Uterus (tissue), 4 donors: ENCODE measurements at places on chromosomes 6 and 20.
A peak's percentile ranks its signal among the peaks of the same experiment; 100 is the strongest.

DNA sequence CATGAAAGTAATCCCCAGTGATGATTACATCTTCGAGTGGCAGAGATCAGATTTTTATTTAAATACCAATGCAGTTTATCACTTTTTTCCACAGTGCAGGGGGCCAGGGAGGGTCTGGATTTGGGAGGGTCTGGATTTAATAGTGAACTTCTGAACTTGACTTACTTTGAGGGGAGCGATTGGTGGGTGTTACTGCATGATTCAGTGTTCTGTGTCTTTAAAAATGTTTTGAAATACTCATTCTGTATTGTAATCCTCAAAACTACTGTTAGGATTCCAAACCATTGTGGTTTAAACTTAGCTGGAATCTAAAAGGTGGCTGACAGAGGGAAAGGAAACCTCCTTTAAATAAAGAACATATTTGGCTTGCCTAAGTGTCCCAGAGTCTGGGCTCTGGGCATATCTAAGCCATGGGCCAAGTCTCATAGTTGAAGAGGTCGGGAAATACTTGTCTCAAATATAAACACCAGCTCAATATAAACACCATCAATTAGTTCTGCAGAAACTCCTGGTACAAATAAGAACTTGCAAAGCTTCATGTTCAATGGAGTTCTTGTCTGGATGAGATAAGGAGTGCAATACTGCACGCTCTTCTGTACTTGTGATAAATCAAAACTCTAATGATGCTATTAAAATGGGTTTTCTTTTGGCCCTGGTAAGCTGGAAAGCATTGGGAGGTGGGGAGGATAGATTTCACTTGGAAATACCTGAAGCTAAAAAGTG lies 14.4 kb downstream of the JARID2 start:
- no peak overlapping the region for H3K27ac ChIP-seq
- DNase-seq, result no peak
- no peaks in the 10 kb centered on the region for H3K36me3 ChIP-seq
- H3K4me1 ChIP-seq, result peaks cover 5% of the 10 kb centered on the region

- no peak for DNase-seq
- no peaks in the 10 kb centered on the region for H3K36me3 ChIP-seq
- no peak overlapping the region for H3K4me3 ChIP-seq
- H3K4me1 ChIP-seq, result no peaks in the 10 kb centered on the region
- H3K27ac ChIP-seq, result peak overlapping the region; percentile 75
- no peaks in the 10 kb centered on the region for H3K27me3 ChIP-seq
Measured at GRCh38 chr20:36527331-36528125, 13.8 kb upstream of the MYL9 start.

DNA sequence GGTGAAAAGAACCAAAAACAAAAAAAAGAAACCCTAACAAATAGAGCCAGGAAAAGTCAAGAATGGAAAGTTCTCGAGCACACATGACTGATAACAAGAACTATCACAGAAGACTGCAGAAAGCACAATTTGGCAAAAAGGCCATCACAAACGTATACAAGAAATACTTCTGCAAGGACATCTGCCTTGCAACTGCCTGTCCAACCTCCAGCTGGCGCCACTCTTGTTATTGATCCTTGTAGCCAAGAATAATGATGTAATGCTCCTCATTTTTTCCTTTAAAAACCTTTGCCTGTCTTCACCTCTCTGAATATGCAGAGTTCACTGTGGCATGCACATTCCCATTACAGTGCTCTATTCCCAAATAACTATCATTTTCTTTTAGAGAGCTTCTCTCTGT lies 87.9 kb upstream of the BMP5 start:
- no peaks in the 10 kb centered on the region for H3K4me1 ChIP-seq
- H3K4me3 ChIP-seq, result no peak overlapping the region
- no peaks in the 10 kb centered on the region for H3K27me3 ChIP-seq

DNA sequence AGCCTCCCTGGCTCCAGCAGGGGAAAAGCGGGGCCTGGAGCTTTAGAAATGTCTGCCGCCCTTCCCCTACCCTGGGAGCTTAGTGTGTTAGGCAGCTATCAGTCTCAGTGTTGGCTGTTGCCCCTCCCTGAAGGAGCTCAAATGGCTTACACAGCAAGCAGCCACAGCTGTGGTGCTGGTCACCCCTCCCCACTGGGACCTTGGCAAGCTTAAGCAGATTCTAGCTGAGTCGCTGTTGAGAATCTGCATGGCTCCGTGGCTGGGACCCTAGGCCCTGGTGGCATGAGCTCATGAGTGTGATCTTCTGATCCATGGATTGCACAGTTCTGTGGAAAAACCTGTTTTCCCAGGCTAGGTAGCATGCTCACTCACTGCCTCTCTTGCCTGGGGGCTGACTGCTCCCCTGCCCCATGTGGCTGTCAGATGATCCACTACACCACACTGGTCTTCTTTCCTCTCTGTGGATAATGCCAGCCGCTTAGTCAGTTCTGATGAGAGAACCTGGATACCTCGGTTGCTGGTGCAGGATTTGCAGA lies 714.0 kb downstream of the MAFB start:
- H3K4me1 ChIP-seq, result no peaks in the 10 kb centered on the region
- DNase-seq, result no peak
- no peaks in the 10 kb centered on the region for H3K36me3 ChIP-seq
- no peak overlapping the region for H3K4me3 ChIP-seq
- H3K27me3 ChIP-seq, result no peaks in the 10 kb centered on the region

- H3K4me3 ChIP-seq, result no peak overlapping the region
- DNase-seq, result no peak
Measured at GRCh38 chr6:1698527-1698926, 88.8 kb downstream of the FOXC1 start.

DNA sequence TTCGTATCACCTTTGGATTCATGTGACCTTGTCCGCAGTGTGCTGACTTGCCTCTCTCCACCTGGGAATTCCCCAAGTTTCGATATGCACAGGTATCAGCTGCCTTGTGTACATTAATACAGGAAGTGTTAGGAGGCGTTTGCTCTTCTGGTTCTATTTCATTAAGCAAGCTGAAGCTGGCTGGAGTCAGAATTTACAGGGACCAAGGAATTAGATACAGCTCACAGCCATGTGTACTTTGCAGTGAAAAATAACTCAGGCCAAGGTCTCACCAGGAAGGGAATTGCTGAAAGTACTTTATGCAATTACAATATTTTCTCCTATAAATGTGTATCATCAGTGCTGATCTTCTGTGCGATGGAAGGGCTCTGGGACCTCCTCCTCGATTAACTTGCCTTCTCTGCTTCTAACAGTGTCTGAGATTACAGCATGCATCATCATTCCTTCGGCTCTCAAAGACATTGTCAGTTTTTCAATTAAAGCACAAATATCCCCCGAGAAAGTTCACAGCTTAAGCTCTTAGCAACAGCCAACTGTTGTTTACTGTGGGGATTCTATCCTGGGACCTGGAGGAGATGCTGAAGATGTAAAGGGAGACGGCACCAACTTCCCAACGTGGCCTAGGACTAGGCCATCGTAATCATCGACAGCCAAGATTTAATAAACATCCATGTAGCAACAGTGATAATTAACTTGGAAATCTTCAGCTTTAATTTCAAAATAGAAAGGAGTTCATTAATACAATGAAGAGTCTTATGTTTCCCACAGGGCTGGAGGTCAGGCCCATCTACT lies 13.8 kb upstream of the TIAM2 start:
- no peak for DNase-seq
- H3K27me3 ChIP-seq, result no peaks in the 10 kb centered on the region
- no peak overlapping the region for H3K27ac ChIP-seq
- H3K4me3 ChIP-seq, result no peak overlapping the region
- no peaks in the 10 kb centered on the region for H3K36me3 ChIP-seq
- no peaks in the 10 kb centered on the region for H3K4me1 ChIP-seq

DNA sequence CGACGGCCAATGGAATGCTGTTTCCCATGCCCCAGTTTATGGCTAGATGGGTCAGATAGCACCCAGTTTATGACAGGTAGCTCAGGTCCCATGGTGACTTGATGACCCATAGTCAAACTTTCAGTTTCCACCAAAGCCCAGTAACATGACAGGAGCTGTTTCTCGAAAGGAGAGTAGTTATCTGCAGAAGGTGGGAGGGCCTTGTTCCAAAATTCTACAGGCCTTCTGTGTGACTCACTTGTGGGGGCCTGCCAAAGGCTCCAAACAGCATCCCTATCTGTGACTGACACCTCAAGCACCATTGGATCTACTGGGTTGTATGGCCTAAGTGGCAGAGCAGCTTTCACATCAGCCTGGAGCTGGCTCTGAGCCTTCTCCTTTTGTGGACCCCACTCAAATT lies 379.7 kb upstream of the MANEA start:
- H3K36me3 ChIP-seq, result no peaks in the 10 kb centered on the region
- H3K27me3 ChIP-seq, result no peaks in the 10 kb centered on the region
- H3K4me1 ChIP-seq, result no peaks in the 10 kb centered on the region

DNA sequence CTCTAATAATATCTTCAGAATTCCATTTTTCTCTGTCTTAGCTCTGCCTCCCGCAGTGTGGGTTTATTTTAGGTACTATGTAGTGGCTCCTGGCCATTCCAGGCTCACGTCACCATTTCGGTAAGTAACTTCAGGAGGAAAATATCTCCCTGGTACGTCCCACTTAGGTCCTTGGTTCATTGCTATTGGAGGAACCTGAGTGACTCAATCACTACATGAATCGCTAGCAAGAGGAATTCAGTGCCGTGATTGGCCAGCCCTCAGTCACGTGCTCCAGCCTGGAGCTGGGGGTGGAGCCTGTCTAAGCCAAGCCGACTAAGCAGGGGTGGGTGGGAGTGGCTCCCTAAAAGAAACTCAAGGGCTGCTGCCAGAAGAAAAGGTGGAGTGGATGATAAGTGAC lies 67.3 kb upstream of the E2F3 start:
- H3K4me3 ChIP-seq, result no peak overlapping the region
- H3K27me3 ChIP-seq, result no peaks in the 10 kb centered on the region
- H3K36me3 ChIP-seq, result no peaks in the 10 kb centered on the region
- no peak for DNase-seq
- H3K27ac ChIP-seq, result no peak overlapping the region
